NCI-H748 treated with DMSO at 0.1 percent for 48 hours (cell line): ENCODE measurements at places on chromosomes 1 and 21.

- DNase-seq: no peak
Observed at GRCh38 chr1:11799896-11800295, 5.9 kb downstream of the MTHFR start.

DNA sequence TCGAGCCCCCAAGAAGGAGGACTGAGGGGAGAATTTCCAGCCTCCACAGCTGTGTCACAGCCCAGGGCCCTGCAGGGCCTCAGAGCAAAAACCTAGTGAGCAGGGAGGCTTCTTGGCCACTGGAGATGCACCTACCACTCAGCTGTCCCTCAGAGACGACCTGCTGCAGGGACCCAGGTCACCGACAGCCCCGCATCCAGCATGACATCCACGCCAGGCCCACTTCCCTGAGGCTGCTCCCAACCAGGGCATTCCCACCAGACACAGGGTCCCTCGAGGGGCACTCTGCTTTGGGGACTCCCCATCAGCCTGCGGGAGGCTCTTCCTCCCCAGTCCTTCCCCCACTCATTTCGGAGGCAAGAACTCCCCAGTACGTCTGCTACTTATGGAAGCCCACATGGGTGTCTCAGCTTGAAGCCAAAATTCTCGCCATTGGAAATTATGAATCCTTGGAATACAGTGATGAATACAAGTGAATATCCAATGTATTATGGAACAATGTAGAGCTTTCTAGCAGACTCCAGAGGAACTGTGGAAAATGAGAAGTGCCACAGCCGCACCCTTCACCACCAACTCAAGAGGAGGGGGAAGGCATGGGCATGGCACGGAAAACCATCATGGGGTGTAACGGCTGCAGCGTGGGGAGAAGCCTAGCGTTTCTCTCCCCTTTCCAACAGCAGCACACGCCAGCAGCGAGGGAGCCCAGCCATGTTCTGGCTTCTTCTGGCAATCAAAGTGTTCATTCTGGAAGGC is 6.9 kb downstream of the TFF3 start:
- DNase-seq: no peak

GRCh38 chr1:20732588-20733359 is at the start of gene SH2D5:
SH2D5 (minus strand) TSS chr1:20732703; CDS start chr1:20728044, 4,659 bp downstream.
- peak; percentile 34 for DNase-seq

GRCh38 chr1:9782897-9783296 is 40.9 kb downstream of the CLSTN1 start:
- no peak for DNase-seq

GRCh38 chr1:119275145-119276134 is 93.1 kb upstream of the HAO2 start:
- peak; percentile 52 for DNase-seq
